CD4-positive, alpha-beta T cell treated with Interferon alpha-2 for 1 hour (primary cell): ENCODE measurements at places on chromosomes 12 and 14.

DNA sequence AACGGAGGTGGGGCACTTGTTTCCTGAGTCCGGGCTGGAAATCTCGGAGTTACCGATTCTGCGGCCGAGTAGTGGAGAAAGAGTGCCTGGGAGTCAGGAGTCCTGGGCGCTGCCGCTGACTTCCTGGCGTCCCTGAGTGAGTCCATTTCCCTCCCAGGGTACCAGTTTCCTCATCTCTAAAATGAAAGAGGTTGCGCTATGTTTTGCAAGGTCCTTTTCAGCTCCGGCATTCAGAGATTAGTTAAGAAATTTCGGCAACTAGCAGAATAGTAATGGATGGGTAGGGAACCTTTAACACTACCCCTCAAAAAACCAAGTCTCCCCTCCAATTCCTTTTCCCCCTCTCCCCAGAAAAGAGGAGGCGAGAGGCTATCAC is 724 bp downstream of the BLOC1S1 start:
- no peak for DNase-seq

DNA sequence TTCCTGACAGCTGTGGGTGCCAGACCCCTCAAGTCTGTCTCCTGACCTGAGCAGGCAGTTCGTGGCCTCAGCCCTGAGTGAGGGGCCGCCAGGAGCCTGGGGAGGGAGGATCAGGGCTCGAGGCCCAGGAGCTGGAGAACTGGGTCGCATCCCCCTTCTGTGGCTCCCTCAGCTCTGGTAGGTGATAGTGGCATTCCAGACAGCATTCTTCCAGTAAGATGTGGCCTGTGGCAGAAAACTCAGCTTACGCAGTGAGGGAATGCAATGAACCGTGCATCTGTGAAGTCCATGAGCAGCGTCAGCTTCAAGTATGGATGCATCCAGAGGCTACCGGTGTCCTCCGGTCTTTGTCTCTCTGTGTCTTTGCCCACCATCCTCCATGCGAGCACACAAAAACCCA is 28.4 kb upstream of the FBRSL1 start:
- DNase-seq: no peak

DNA sequence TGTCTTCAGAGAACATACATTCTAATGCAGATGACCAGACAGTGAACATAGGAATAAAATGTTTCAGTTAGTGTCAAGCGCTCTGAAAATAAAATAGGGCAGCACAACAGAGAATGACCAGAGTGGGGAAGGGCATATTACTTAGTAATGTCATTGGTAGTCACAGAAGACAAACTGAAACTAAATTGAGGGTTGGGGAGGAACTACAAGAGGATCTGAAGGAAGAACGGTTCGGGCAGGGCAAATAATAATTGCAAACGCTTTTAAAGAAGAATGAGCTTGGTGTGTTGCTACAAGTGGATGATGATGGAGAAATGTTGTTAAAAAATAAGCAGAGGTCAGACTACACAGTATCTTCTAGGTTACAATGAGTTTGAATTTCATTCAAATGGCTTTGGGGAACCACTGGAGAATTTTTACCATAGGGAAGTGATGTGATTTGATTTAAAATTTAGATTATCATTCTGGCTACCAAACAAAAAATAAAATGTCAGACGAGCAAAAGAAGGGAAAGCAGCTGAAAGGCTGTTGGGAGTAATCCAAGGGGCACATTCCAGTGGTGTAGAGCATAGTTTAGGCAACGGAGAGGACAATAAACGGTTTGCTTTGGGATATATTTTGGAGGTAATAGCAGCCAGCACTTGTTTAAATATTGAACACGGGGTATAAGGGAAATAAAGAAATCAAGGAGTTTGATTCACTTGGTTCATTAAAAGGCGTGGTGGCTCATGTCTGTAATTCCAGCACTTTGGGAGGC is 56.3 kb upstream of the SLC6A13 start:
- DNase-seq: no peak

GRCh38 chr12:778615-779014 is 26.2 kb downstream of the WNK1 start:
- no peak for DNase-seq

GRCh38 chr14:69684461-69685217 is 73.2 kb downstream of the SUSD6 start:
- no peak for DNase-seq

GRCh38 chr14:69443296-69443805 is 41.2 kb upstream of the PLEKHD1 start:
- no peak for DNase-seq

DNA sequence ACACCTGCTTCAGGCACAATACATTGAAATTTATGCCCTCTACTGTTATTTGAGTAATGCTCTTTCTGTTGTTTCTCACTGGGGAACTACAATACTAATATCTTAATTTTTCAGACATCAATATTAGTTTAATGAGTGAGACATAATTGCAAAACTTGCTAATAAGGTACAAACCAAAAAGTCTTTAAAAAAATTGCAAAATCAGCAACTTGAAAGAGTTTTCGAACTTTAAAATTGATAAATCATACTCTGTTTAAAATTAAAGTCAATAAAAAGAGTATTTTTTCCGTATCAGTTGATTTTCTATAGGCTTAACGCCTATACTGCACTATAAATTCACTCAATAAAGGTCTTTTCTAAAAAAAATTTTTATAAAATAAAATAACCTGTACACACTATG is 1735.9 kb upstream of the SEL1L start:
- no peak for DNase-seq
